ENCODE measurements at places on chromosomes 5 and 9. TPM values are rescaled to one million over a fixed set of nuclear protein-coding genes. Genes with fewer than 3 reads are reported as not detected.

DNA sequence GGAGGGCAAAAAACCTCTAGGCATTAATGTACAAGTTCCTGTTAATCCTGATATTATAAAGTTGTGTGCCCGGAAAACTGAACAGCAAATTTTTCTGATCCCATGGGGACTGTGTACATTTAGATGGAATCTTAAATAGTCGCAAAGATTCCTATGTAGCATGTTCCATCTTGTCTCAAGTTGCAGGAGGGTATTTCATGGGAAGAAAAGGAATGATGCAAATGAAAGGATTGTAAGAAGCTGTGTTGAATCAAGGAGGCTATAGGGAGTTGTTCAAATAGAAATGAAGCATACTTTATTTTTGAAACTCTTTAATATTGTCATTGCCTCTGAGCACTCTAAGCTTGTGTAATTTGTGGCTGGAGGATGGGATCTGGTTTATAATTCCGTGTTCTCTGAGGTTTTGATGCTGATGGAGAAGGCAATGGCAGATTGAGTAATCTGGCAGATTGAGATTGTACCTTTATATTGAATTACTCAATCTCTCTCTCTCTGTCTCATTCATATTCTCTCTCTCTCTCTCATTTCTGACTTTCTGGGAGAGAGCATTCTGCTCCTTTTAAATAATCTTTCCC lies 288.5 kb downstream of the OSTF1 start:
- H3K36me3 ChIP-seq: no peaks in the 10 kb centered on the region
- H3K27ac ChIP-seq: no peak overlapping the region
- H3K4me3 ChIP-seq: no peak overlapping the region
- no peak for DNase-seq

DNA sequence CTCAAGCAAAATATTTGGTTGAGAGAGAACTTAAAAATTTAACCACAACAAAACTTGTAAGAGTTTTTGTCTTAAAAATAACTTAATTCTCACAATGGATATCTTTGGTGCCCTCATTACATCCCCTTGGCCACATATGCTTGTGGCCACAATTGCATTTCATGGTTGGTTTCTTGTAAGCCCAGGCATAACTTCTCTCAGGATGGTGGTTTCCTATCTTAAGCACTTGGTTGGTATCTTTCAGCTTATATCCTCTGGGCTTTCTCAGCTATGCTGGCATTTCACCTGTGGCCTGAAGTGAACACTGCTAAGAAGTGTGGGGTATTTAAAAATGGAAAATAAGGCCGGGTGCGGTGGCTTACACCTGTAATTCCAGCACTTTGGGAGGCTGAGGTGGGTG lies 212.4 kb upstream of the MEF2C start:
- no peaks in the 10 kb centered on the region for H3K4me1 ChIP-seq
- H3K36me3 ChIP-seq: no peaks in the 10 kb centered on the region
- DNase-seq: no peak
- H3K27ac ChIP-seq: no peak overlapping the region

DNA sequence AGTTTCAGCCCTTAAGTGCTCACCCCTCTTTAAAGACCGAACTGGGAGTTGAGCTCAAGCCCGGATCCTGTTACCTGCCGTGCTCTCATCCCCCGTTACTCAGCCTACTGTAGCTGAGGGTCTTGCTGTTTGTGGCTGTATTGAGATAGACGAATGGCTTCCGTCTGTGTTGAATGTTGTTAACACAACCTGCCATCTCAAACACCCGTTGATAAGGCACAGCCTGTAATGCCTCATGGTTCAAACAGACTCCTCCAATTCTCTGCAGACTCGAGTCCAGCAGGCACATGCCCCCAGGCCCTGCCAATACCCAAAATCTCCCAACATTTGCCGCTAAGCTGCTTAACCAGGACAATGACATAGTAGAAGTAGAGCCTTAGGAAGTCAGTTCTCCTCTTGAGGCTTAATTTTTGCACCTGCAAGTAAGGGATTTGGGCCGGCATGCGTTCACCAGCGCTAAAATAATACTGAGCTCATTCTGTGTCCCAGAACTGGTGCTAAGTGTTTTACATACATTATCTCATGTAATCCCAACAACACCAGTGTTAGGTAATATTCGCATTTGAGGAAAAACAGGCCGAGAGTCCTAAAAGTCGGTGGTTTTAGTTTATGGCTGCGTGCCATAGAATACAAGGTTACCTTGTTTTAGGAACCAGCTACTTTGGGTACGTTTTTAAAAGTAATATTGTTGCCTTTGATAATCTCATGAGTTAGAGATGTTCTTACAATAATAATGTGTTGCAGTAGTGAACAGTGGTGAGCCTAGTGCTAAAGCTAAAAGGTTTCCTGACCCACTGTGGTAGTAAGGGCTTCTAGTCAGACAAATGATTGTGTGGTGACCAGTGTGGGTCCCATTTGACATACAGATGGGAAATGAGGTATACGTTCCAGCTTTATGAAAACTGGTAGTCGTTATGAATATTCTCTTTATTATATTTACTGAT lies 1.5 kb upstream of the RFX3 start:
- H3K4me3 ChIP-seq: peak overlapping the region; percentile 97
- no peaks in the 10 kb centered on the region for H3K36me3 ChIP-seq
- H3K27me3 ChIP-seq: no peaks in the 10 kb centered on the region
- DNase-seq: no peak
- H3K27ac ChIP-seq: peak overlapping the region; percentile 99

DNA sequence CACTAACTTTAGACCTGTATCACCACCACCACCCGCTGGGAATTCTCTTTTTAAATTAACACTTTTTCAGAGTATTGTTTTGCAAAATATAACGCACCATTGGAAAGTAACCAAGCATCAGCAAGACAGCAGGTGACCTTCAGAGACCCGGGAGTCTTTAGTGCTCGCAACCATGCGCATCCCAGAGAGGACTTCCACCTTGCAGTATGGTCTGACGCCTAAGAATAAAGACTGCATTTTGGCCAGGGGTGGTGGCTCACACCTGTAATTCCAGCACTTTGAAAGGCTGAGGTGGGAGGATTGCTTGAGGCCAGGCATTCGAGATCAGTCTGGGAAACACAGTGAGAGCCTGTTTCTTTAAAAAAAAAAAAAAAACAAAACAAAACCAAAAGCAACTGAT lies 113.8 kb downstream of the MED27 start:
- no peak overlapping the region for H3K27ac ChIP-seq
- no peaks in the 10 kb centered on the region for H3K4me1 ChIP-seq
- no peaks in the 10 kb centered on the region for H3K27me3 ChIP-seq
- H3K36me3 ChIP-seq: no peaks in the 10 kb centered on the region

DNA sequence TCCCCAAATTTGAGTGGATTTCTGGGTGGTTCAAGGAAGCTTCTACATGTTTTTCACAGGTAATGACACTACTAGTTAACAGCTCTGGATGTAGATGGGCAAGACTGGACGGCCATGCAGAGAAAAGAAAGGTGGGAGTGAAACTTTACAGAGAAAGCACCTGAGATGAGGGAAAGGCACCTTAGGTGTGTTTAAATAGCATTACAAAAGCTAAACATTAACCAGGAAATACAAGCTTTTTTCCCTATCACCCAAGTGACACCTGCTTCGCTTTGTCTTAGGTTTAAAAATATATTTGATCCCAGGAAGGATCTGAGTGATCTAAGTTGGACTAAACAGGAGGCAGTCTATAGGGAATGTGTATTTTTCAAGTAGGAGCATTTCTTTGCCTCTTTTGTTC lies 8.3 kb downstream of the C9orf152 start:
- no peaks in the 10 kb centered on the region for H3K36me3 ChIP-seq
- H3K4me1 ChIP-seq: no peaks in the 10 kb centered on the region
- H3K27me3 ChIP-seq: no peaks in the 10 kb centered on the region
- H3K27ac ChIP-seq: no peak overlapping the region
- DNase-seq: no peak
- no peak overlapping the region for H3K4me3 ChIP-seq

DNA sequence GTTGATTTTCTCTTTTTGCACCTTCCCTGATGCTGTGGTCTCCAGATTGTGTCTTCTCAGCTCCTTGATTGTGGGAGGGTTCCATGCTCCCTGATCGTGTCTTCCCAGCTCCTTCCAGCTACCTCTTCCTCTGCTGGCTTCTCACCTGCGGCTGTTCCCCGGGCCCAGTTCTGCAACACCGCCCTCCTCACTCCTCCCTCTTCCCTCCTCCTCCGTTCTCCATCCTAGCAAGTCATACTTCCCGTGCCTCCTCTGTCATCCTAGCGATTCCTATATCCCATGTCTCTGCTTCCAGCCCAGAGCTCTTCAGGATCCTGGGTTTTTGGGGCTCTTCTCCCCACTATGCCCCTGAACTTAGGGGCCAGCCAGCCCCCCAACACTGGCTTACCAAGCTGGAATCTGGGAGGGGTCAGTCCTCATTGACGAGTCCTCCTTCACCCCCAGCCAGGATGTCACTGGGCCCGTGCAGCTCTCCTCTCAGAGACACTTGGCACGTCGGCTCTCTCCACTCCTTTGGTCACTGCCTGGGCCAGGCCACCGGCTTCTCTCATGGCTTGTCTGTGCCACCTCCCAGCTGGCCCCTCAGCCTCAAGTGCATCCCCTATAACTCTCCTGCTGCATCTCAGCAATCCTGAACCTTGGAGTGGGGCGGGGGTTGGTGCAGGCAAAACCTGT lies 255.4 kb upstream of the MVB12B start:
- no peaks in the 10 kb centered on the region for H3K4me1 ChIP-seq
- no peaks in the 10 kb centered on the region for H3K36me3 ChIP-seq
- DNase-seq: no peak
- H3K27me3 ChIP-seq: no peaks in the 10 kb centered on the region

DNA sequence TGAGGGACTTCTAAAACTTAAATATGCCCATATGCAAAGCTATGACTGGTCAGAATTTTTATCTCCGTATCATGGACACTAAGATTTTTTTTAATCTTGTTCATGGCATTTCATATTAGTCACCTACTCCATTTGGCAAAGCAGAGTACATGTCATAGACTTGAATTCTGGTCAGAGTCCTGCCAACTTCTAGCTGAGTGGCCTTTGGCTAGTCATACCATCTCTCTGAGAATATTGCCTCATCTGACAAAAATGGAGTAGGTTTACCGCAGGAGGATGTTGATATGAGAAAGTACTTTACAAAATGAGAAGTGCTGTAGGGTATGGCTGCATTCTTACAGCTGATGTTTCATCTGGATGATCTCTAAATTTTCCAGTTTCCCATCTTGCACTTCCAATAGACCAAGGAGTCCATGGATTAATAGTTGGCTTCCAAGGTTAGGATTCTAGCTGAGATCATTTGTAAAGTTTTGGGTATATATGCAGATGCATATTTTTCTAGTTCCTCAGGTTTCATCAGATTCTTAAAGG lies 150.8 kb upstream of the NR3C1 start:
- H3K27me3 ChIP-seq: no peaks in the 10 kb centered on the region
- no peak overlapping the region for H3K27ac ChIP-seq
- no peak overlapping the region for H3K4me3 ChIP-seq
- no peaks in the 10 kb centered on the region for H3K36me3 ChIP-seq

GRCh38 chr9:136713550-136713949 lies 1.2 kb downstream of the DIPK1B start:
- H3K36me3 ChIP-seq: no peaks in the 10 kb centered on the region
- peak overlapping the region; percentile 70 for H3K4me3 ChIP-seq
- H3K4me1 ChIP-seq: peaks cover 23% of the 10 kb centered on the region
- DNase-seq: no peak

DNA sequence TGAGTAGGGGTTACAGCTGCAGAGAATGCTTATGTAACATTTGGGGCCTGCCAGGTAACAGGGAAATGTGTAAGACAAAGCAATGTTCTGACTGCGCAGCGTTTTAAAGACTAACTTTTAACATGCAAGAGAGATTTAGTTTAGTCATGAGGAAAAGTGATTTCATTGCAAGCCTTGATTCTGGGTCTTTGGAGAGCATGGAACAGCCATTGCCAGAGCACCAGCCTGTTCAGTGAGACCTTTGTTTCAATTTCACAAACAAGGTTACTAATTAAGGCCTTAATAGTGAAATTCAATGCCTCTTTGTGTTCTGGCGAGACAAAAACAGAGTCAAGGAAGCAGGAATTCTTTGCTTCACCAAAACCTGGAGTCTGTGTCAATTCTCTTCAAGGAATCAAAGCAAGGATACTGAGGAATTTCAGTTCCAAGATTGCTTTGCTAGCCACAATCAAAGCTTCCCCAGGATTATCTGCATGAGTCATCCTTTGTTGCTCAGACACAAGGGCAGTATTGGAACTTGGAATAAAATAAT lies 14.4 kb downstream of the CKMT2 start:
- H3K27me3 ChIP-seq: no peaks in the 10 kb centered on the region
- no peak for DNase-seq
- H3K36me3 ChIP-seq: no peaks in the 10 kb centered on the region
- H3K4me3 ChIP-seq: no peak overlapping the region

- DNase-seq: peak; percentile 83
- peak overlapping the region; percentile 63 for H3K4me3 ChIP-seq
- peak overlapping the region; percentile 74 for H3K27ac ChIP-seq
- H3K27me3 ChIP-seq: peaks cover 94% of the 10 kb centered on the region
- H3K36me3 ChIP-seq: no peaks in the 10 kb centered on the region
These were observed 2.0 kb downstream of the NR2F1-AS1 start for GRCh38 chr5:93578813-93579691.

DNA sequence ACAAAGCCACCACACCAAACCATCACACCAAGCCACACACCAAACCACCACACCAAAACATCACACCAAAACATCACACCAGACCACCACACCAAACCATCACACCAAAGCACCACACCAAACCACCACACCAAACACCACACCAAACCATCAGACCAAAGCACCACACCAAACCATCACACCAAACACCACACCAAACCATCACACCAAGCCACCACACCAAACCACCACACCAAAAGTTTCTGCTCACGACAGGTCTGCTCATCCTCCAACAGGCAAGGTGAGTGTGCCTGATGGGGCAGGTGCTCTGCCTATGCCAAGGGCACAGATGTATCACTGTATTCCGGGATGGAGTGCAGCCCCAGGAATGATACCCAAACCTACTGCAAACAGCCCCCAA lies 87.9 kb upstream of the FSTL4 start:
- H3K27me3 ChIP-seq: no peaks in the 10 kb centered on the region
- DNase-seq: peak; percentile 24
- H3K36me3 ChIP-seq: no peaks in the 10 kb centered on the region
- no peaks in the 10 kb centered on the region for H3K4me1 ChIP-seq
- no peak overlapping the region for H3K27ac ChIP-seq

- no peaks in the 10 kb centered on the region for H3K4me1 ChIP-seq
- DNase-seq: no peak
- H3K36me3 ChIP-seq: no peaks in the 10 kb centered on the region
- H3K27me3 ChIP-seq: no peaks in the 10 kb centered on the region
- no peak overlapping the region for H3K4me3 ChIP-seq
These were observed 31.3 kb downstream of the AGXT2 start for GRCh38 chr5:35016174-35017051.

IL4 gene
- total RNA-seq: not detected

DMRT3 gene
- total RNA-seq: not detected

PCDH1 gene
- 13.2 TPM for total RNA-seq

PCDHB5 gene
- 3.2 TPM for total RNA-seq

SCGB3A2 gene
- total RNA-seq: not detected

FGF1 gene
- 3.9 TPM for total RNA-seq

LCN6 gene
- 1.2 TPM for total RNA-seq
